Endothelial cell of umbilical vein (primary cell): ENCODE measurements at places on chromosomes 7 and 10. TPM values are rescaled to one million over a fixed set of nuclear protein-coding genes. Genes with fewer than 3 reads are reported as not detected.

Gene NME8
- not detected in 2 replicates for total RNA-seq

Gene BTBD16
- 0.78 TPM in 1 of 2 replicates, not detected in the other for total RNA-seq

Gene ATOH7
- total RNA-seq, result not detected in 2 replicates

Gene ABCB4
- total RNA-seq, result 0.09 and 0.15 TPM in 2 replicates

Gene NEUROG3
- not detected in 2 replicates for total RNA-seq

Gene LRRD1
- 0.46 TPM in 1 of 2 replicates, not detected in the other for total RNA-seq

Gene SFR1
- total RNA-seq, result 8.3 and 8.9 TPM in 2 replicates

Gene ARHGEF35
- total RNA-seq, result 0.48 and 0.82 TPM in 2 replicates

Gene FXYD4
- total RNA-seq, result not detected in 2 replicates

Gene GBX1
- not detected in 2 replicates for total RNA-seq

Gene ZNF425
- 0.93 and 2.0 TPM in 2 replicates for total RNA-seq

Gene SPDYE1
- 0.12 TPM in 1 of 2 replicates, not detected in the other for total RNA-seq

Gene IDI2
- not detected in 2 replicates for total RNA-seq

Gene DRGX
- total RNA-seq, result not detected in 2 replicates

Gene MRPS33
- 34.1 and 37.4 TPM in 2 replicates for total RNA-seq

Gene FZD1
- total RNA-seq, result 3.2 and 3.4 TPM in 2 replicates

Gene SEMA4G
- 6.0 and 6.7 TPM in 2 replicates for total RNA-seq

Gene PDCD4
- 46.1 and 47.9 TPM in 2 replicates for total RNA-seq

Gene CTAGE4
- 0.30 TPM in 1 of 2 replicates, not detected in the other for total RNA-seq

Gene SSC4D
- 0.39 and 0.46 TPM in 2 replicates for total RNA-seq

Gene FAM25G
- not detected in 2 replicates for total RNA-seq

Gene SPACDR
- 1.5 and 4.1 TPM in 2 replicates for total RNA-seq

Gene ZNF503
- total RNA-seq, result 2.2 and 2.7 TPM in 2 replicates

Gene CEP41
- 25.9 and 26.8 TPM in 2 replicates for total RNA-seq

Gene LEP
- not detected in 2 replicates for total RNA-seq

Gene FAM25C
- not detected in 2 replicates for total RNA-seq

Gene PILRA
- 0.53 and 1.3 TPM in 2 replicates for total RNA-seq

Gene CTTNBP2
- total RNA-seq, result 0.25 and 0.35 TPM in 2 replicates

Gene FAM13C
- 0.67 TPM in 1 of 2 replicates, not detected in the other for total RNA-seq

Gene CALML5
- total RNA-seq, result not detected in 2 replicates

Gene WDR86
- not detected in 2 replicates for total RNA-seq

Gene SCIN
- total RNA-seq, result 0.69 TPM in 1 of 2 replicates, not detected in the other

Gene CDC14C
- total RNA-seq, result not detected in 2 replicates

Gene ZNF138
- 3.3 and 4.4 TPM in 2 replicates for total RNA-seq

Gene ANKRD1
- total RNA-seq, result 591 and 664 TPM in 2 replicates

Gene CFAP69
- total RNA-seq, result 2.9 and 4.4 TPM in 2 replicates
